OCI-LY7 (cell line): ENCODE measurements at places on chromosomes 2 and 18. TPM values are rescaled to one million over a fixed set of nuclear protein-coding genes. Genes with fewer than 3 reads are reported as not detected.

MYL1 gene
- total RNA-seq = not detected in 2 replicates

ZBTB7C gene
- total RNA-seq = not detected in 2 replicates

- DNase-seq = no peak
These were observed 159.6 kb upstream of the LMAN1 start for GRCh38 chr18:59518705-59519104.

STPG4 gene
- 0.68 and 0.72 TPM in 2 replicates for total RNA-seq

DNA sequence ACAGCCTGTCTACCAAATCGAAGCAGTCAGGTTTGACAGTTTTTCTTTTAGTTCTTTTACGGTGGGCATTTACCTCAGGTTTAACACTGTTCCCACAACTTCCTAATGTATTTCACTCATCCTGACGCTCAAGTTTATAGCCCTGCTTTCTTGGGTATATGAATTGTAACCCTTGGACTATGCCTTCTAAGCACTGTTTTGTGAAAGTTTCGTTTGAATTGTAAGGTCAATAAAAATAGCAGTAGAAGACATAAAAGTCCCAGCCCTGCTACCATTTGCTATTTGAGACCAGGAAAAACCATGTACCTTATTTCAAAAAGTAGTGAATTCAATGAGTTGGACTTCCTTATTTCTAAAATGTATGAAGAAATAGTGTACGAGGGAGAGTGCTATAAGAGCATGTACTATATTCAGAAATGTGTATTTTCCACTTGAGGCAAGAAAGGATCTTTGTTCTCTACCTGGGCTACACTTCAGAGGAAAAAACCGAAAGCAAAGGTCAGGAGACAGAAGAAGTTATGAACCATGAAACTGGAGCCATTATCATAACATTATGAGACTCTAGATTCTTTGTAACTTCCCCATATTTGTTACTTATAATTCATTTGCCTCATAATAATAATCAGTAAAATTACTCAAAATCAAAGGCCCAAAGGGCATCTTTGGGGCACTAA is 1.9 kb upstream of the ZC3H15 start:
- no peak for DNase-seq

CCDC85A gene
- not detected in 2 replicates for total RNA-seq

TEX261 gene
- total RNA-seq = 45.8 and 57.7 TPM in 2 replicates

- DNase-seq = no peak
These were observed 207.3 kb downstream of the TRIB2 start for GRCh38 chr2:12923907-12924610.

GRCh38 chr18:68722821-68723220 is 7.9 kb upstream of the TMX3 start:
- DNase-seq = no peak

CMPK2 gene
- total RNA-seq = 0.72 and 0.99 TPM in 2 replicates

GRCh38 chr2:42327125-42327524 is 33.9 kb downstream of the COX7A2L start:
- no peak for DNase-seq

GRCh38 chr18:58201733-58202730 is 158.0 kb downstream of the NEDD4L start:
- DNase-seq = no peak

TTC27 gene
- 21.4 and 25.3 TPM in 2 replicates for total RNA-seq

TAF4B gene
- 50.1 and 54.6 TPM in 2 replicates for total RNA-seq

DNA sequence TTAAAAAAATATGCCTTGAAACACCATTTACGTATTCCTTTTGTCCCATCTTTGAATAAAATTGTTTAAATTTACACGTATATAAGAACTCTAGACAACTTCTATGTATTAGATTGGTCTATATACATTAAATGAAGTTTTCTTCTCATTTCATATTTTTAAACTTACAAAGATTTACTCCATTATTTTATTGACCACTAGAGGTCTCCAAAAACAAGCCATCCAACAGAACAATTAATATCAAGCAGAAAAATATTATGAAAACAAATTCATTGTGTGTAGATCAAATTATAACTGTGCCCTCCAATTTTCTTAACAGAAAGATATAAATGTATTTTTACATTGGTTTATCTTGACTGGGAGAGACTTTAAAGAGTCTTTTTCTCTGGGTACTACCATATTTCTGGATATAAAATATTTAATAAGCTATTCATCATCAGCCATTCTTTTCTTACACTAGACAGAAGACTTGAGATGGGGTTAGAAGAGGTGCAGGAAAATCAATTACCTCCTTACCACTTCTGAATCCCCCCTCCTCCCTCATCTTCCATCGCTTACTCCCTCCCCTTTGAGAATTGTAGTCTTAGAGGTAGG is 66.5 kb downstream of the DPP4 start:
- DNase-seq = peak; percentile 11

GRCh38 chr2:28610583-28611201 is 114.8 kb downstream of the PLB1 start:
- no peak for DNase-seq

GRCh38 chr2:162013514-162014475 is 60.2 kb downstream of the DPP4 start:
- no peak for DNase-seq

DNA sequence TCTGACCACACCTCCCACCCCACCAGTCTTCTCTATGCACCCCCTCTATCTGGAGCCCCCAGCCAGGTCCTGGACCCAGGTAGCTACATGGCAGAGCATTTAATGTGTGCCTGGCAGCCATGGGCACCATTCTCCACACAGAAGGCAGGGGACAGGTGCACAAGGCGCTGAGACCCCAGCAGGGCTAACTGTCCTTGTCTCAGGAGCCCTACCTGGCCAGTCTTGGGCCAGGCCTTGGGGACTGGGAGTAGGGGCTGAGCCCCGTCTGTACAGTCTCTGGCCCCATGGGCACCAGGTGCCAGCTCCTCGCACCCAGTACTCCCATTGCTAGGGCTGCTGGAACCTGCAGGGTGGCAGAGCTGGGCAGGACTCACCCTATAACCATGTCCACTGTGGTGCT is 2.9 kb downstream of the GNLY start:
- no peak for DNase-seq

DNA sequence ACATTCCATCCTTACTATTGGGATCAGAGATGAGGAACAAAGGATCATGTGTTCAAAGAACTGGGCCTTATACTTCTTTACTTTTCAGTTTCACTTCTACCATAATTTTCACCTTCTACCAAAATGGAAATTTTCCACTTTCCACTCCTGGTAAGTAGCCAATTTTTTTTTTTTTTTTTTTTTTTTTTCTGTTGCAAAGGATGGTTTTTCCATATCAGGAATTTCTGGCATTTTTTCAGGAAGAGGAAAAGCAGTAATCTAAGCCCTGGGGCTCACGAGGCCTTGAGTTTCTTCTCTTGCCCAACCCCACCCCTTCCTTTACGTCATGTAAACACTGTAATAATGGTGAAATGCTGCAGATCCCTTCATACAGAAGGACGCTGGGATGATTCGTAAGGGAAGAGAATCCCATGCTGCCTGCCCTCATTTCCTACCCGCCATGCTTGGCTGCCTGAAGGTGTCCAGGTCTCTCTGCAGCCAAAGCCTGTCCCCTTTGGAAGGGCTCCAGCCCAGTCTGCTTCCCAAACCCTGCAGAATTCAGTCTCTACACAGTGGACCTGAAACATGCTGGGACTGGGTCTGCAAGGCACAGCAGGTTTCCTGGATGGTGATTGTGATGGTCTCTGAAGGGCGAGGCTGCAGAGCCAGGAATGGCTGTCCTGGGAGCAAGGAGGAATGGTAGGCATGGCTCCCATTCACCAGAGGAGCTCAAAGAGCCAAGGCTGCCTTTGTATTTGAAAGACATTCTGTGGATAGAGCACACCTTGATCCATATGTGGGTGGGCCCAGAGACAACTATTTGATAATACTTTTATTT is 57.0 kb downstream of the EFR3B start:
- DNase-seq = no peak

DNA sequence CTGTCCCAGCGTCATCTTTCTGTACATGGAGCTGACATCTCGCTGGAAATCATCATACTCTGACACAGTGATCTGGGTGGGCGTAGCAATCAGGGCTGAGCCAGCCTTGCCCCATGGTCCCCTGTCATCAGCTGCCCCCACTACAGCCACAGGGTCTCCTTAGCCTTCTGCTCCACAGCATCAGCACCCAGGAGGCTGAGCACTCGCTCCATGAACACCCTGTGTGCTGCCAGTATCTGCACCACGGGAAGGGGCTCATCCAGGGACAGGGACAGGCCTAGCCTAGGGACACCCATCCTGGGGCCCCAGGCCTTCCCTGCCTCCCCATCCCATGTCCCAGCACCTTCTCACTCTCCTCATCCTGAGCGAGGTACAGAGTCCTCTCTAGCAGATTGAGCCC is 11.4 kb downstream of the ALPG start:
- no peak for DNase-seq

- no peak for DNase-seq
These were observed 89.6 kb downstream of the UPP2 start for GRCh38 chr2:158191076-158191895.
